T-cell (primary cell): ENCODE measurements at places on chromosomes 12 and 14. TPM values are rescaled to one million over a fixed set of nuclear protein-coding genes. Genes with fewer than 3 reads are reported as not detected.

DYRK2 gene
- 125 TPM for total RNA-seq

RIPK3 gene
- total RNA-seq, result 26.2 TPM

HOXC12 gene
- total RNA-seq, result not detected

KRT86 gene
- not detected for total RNA-seq

KLRC4 gene
- 19.0 TPM for total RNA-seq

PLD4 gene
- 0.65 TPM for total RNA-seq

VDR gene
- 3.3 TPM for total RNA-seq

RPL10L gene
- total RNA-seq, result not detected

SIX1 gene
- total RNA-seq, result not detected

FITM1 gene
- 2.5 TPM for total RNA-seq

WIF1 gene
- not detected for total RNA-seq

NRDE2 gene
- total RNA-seq, result 20.5 TPM

ZC3H14 gene
- total RNA-seq, result 50.6 TPM

OR6S1 gene
- not detected for total RNA-seq

HOXC6 gene
- not detected for total RNA-seq

RNASE2 gene
- not detected for total RNA-seq

SMCO2 gene
- total RNA-seq, result not detected

PNMA1 gene
- 45.3 TPM for total RNA-seq

KRT77 gene
- total RNA-seq, result not detected

RNF212B gene
- total RNA-seq, result not detected

ZDHHC17 gene
- total RNA-seq, result 42.9 TPM

GPX2 gene
- 0.56 TPM for total RNA-seq

OTUB2 gene
- 0.28 TPM for total RNA-seq

PLA2G1B gene
- 2.9 TPM for total RNA-seq

SIX6 gene
- total RNA-seq, result not detected

KRT78 gene
- not detected for total RNA-seq

BDKRB1 gene
- not detected for total RNA-seq

SSPN gene
- total RNA-seq, result 0.13 TPM

GLT8D2 gene
- total RNA-seq, result not detected

OVCH1 gene
- total RNA-seq, result not detected
